A375 (cell line): ENCODE measurements at places on chromosomes 1 and 21. TPM values are rescaled to one million over a fixed set of nuclear protein-coding genes. Genes with fewer than 3 reads are reported as not detected.

Gene MAP1LC3C
- total RNA-seq = 0.23 and 0.24 TPM in 2 replicates

Gene PDZK1IP1
- total RNA-seq = not detected in 2 replicates

Gene GNAT2
- total RNA-seq = 0.34 TPM in 1 of 2 replicates, not detected in the other

Gene SIK1
- total RNA-seq = 2.5 and 4.9 TPM in 2 replicates

Gene TDRD10
- not detected in 2 replicates for total RNA-seq

Gene PCNX2
- 23.9 and 26.6 TPM in 2 replicates for total RNA-seq

Gene CADM3
- total RNA-seq = 0.21 and 0.57 TPM in 2 replicates

Gene FLAD1
- total RNA-seq = 52.3 and 59.9 TPM in 2 replicates
